ENCODE measurements at places on chromosomes 1 and 21.

DNA sequence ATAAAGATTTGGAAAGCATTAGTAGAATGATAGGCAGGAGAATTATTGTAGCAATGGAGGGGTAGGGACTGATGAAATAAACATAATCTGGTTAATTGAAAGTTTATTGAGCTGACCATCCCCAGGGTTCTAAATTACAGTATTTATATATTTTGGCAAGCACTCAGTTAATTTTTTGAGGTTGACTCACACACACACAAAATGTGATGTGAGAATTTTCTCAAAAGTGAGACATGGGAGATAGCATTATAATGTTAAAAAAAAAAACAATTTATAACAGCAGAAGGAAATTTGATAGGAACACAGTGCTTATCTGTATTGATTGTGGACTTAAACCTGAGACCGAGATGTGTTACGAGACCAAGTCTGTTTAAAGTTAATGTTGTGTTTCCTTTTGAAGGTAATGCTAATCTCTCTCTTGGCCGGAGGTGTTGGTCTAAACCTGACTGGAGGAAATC, 24.6 kb downstream of the TRIM45 start:
- no peak for DNase-seq

DNA sequence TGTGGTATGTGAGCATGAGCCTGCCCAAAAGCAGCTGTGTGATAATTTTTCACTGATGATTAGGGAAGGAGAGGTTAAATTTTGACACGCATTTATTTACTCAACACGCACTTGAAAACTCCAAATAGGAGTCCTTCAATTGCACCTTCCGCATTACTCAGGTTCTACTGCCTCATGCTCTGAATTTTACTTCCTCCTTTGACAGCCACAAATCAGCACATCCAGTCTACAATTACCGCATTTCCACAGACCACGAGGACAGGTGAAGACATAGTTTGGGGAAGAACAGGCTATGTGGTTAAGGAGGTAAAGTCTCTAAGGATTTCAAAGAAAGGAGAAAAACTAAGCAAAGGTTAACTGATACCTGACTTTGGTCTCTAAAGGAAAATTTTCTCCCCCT, 2.6 kb downstream of the CAPN8 start:
- no peak for DNase-seq

DNA sequence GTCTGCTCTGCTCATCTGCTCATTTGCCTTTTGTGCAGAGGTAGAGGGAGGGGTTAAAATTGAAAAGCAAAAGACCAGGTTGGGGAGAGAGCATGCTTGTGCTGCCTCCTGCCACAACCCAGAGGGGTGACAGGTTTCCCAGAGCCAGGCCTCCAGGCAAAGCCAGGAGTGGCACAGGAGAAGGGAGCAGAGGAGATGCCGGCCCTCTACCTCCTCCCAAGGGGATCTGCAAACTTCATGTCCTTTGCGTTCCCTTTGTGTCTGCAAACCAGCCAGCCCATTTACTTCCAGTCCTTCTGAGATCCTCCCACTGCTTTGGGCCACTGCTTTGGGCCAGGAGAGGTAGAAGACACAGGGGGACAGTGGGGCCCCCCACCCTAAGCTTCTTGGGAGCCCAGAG, 67.8 kb downstream of the EPHB2 start:
- DNase-seq = no peak

DNA sequence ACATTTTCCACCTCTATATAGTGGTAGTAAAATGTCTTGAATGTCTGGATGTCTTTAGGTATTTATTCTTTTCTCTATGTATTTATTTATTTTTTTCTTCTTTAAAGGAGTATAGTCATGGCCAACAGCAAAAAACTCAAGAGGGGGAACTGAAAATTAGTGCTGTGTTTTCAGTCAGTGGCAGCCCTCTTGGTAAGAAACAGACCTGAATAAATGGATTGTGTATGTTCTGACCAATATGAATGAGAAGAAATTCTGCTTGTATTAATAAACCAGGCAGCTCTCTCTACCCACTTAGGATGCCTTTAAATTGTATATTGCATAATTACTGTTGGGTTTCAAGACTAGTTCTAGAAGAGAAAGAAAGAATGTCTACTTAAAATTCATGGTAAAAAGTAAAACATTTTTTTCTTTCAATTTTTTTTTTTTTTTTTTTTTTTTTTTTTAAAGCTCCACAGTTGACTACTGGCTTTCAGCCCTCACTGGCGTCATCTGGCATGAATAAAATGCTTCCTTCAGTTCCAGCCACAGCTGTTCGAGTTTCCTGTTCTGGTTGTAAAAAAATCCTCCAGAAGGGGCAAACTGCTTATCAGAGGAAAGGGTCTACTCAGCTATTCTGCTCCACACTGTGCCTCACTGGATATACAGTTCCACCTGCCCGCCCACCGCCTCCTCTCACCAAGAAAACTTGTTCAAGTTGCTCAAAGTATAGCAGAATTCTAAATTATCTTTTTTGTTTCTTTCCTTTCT, 101.6 kb downstream of the ZMYM4 start:
- DNase-seq = no peak

DNA sequence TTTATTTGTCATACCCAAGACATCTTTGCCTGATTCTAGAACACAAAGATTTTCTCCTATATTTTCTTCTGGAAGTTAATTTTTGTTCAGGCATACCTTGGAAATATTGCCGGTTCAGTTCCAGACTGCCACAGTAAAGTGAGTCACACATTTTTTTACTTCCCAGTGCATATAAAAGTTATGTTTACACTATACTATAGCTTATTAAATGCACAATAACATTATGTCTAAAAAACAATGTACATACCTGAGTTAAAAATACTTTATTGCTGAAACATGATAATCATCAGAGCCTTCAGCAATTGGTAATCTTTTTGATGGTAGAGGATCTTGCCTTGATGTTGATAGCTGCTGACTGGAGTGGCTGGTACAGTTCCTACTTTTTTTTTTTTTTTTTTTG, 10.0 kb downstream of the SMCP start:
- DNase-seq = no peak

- no peak for DNase-seq
Measured at GRCh38 chr1:203366476-203366875, 15.6 kb upstream of the FMOD start.

GRCh38 chr1:51236531-51237350, 668 bp downstream of the RNF11 start:
- DNase-seq = peak; percentile 23

DNA sequence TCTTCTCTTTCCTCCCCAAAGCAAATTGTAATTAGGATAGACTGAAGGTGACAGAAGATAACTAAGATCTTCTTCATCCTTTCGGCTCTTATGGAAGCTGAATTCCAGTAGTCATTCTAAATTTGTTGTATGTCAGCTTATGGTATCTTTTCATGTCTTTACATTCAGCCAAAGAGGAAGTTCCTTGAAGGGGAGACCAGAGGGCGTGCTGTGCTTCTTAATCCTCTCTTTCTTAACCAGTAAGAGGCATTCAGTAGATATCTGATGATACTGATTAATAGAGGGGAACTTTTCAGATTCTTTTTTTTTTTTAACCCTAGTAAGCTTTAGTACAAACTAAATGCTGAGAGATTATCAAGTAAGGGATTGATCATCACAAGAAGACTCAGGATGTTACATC, 102.3 kb downstream of the OSBPL9 start:
- no peak for DNase-seq

DNA sequence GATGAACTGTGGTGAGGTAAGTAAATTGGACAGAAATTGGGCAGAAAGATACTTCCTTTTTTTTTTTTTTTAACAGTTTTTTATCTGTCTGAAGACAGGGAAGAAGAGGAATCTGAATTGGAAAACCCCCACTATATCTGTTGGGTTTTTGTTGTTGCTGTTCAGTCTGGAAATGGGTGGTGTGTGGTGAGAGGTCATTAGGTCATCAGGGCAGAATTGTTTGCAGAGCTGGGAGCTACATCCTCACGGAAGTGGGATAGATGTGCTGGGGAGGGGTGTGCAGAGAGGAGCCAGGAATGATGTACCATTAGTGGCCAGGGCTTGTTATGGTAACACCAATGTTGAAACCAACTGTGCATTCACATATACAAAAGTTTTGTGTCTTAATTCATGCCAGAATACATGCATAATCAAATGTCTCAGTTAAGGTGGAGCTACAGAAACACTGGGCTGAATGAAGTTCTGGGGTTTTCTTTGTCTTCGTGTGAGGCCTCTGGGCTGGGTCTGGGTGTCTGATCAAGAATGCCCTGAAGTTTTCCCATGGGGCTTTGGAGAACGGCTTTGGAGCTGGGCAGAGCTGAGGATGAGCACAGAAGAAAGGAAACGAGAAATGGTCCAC, 12.4 kb downstream of the USP25 start:
- DNase-seq = no peak

GRCh38 chr1:231419738-231420298, 2.3 kb downstream of the EGLN1 start:
- DNase-seq = no peak

DNA sequence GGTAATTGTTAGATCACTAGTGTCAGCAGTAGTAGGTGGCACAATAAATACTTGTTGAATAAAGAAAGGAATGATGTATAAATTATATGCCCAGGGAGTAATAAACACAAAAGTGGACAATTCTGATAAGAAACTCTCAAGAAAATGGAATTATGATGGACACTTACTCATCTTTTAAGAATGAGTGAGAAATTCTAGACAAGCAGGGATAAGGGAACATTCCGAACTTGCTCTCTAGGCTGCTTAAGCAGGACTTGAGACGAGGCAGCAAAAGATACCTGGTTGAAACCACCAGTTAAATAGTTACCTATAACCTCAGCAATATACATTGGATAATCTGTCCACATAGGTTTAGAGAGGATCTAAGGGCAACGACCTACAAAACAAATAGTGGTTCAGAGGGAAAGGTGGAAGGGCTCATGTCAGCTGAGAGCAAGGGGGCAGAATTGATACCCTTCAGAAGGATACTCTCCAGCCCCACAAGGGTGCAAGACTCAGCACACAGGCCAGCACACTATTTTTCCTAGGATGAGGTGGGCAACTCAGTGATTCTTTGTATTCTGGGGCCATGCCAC, 46.3 kb downstream of the XCL2 start:
- DNase-seq = no peak

- DNase-seq = no peak
Measured at GRCh38 chr1:186894415-186894814, 65.7 kb downstream of the PLA2G4A start.

All from CD4-positive, alpha-beta T cell treated with Interleukin-2 at 100 ng/mL for 4 hours (primary cell).